ENCODE measurements at places on chromosomes 3 and 15. TPM values are rescaled to one million over a fixed set of nuclear protein-coding genes. Genes with fewer than 3 reads are reported as not detected.

Gene SLC15A2
- 21.8 TPM for total RNA-seq

Gene UROC1
- not detected for total RNA-seq

- no peak for DNase-seq
Observed at GRCh38 chr3:37031096-37031682, 37.9 kb downstream of the MLH1 start.

- DNase-seq: no peak
Observed at GRCh38 chr3:21170964-21171363, 580.0 kb downstream of the ZNF385D start.

DNA sequence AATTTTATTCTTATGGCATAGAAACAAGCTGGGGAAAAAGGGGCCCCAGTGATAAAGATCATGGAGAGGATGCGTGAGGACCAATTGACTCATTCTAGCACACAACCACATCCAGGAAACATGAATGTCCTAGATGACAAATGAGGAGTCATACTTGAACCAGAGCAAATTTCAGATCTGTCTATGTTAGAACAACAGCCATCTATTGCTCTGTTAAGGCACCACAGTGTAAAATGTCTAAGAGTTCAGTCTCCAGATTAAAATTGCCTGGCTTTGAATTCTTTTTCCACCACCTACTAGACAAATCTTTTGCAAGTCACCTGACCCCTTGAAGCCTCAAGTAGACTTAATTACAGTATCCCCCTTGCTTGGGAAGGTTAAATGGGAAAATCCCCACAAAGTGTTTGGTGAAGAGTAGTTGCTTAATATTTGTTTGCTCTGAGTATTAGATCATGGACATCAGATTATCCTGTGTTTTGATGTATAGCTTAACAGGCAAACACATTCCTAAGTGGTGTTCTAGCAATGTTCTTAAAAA, 258.7 kb upstream of the TGFBR2 start:
- no peak for DNase-seq

DNA sequence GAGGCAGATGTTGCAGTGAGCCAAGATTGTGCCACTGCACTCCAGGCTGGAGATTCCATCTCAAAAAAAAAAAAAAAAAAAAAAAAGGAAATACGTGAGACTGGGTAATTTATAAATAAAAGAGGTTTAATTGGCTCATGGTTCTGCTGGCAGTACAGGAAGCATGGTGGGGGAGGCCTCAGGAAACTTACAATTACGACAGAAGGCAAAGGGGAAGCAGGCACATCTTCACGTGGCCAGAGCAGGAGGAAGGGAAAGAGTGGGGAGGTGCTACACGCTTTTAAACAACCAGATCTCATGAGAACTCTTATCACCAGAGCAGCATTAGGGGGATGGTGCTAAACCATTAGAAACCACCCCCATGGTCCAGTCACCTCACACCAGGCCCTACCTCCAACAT, 138.2 kb upstream of the IL12A start:
- no peak for DNase-seq
